Activated CD4-positive, alpha-beta memory T cell treated with anti-CD3 and anti-CD28 coated beads for 36 hours (primary cell): ENCODE measurements at places on chromosomes 2 and 18.

DNA sequence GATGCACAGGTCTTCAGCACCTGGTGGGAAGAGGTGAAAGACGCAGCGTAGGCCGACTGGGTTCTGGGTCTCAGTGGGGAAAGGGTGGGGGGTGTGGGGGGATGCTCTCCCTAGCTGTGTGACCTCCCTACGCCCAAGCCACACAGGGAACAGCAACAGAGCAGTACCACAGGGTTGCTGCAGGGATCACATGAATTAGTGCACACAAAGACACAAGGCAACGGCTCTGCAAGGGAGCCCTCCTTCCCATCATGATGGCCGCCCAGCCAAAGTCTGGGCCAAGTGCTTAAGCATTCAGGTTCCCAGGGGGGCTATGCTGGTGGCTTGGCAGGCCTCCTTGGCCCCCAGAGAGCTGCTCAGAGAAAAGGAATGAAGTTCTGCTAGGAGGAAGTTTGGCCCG lies 28.2 kb upstream of the GBX2 start:
- no peak for DNase-seq

DNA sequence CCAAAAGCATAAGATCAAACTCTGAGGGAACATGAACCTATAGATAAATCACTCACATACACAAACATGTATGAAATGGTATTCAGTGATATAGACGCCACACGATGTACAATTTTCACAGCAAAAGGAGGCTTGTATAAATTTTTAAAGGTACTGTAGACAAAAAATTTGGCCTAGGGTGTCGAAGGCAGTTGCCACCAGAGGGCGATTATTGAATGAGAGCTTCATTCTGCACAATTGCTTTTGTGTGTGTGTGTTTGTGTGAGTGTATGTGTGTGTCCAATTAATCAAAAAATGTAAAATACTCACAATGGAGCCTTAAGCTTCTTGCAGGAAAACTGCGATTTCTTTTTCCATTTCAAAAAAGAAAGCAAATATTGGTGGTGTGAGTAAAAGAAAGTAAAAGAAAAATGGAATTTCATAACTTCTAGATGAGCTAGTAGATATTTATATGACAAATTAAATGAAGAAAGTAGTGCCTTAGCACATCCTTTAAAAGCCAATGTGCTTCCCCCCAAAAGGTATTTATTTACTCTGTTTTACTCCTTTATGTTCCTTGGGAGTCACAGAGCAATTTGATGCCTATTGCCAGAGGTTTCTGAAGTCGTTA lies 800.1 kb downstream of the SATB2 start:
- DNase-seq, result no peak

GRCh38 chr2:47195148-47195547 lies 40.0 kb upstream of the STPG4 start:
- DNase-seq, result no peak

DNA sequence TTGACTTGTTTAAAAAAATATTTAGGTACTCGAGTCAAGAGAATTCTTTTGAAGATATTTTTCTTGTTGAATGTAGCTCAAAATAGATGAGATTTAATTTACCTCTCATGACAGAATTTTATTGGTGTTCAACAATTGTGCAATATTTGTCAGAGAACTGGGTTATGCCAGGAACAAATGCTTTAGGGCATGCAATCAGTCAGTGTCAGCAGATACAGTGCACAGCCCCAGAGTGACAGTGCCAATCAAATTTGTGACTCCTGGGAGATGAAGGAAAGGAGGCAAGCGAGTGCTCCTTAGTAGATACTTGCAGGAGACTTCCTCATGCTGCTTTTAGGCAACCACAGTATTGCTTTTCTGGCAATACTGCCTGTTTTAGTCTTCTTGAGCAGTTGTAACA lies 81.2 kb upstream of the DSEL start:
- no peak for DNase-seq

DNA sequence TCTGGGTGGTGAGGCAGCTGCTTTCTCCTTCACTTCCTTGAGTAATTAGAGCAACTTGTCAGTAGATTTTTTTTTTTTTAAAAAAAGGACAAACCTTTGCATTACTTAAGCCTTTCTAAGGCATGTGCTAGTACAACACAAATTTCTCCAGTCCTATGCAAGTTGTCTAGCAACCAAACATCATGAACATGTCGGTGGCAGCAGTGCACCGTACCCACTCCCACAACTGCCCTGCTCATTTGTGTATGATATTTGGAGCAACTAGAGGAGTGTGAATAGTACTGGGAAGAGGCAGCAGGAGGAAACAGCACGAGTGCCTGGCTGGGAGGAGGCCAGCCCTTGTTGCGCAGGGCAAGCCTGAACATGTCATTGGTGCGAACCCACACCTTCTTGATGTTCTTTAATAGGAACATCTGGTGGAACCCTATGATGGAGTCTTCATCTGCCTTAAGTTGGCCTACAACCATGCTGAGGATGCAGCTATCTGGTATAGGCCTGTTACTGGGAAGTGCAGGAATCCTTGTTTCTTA lies 238.3 kb downstream of the TDRD15 start:
- DNase-seq, result no peak

DNA sequence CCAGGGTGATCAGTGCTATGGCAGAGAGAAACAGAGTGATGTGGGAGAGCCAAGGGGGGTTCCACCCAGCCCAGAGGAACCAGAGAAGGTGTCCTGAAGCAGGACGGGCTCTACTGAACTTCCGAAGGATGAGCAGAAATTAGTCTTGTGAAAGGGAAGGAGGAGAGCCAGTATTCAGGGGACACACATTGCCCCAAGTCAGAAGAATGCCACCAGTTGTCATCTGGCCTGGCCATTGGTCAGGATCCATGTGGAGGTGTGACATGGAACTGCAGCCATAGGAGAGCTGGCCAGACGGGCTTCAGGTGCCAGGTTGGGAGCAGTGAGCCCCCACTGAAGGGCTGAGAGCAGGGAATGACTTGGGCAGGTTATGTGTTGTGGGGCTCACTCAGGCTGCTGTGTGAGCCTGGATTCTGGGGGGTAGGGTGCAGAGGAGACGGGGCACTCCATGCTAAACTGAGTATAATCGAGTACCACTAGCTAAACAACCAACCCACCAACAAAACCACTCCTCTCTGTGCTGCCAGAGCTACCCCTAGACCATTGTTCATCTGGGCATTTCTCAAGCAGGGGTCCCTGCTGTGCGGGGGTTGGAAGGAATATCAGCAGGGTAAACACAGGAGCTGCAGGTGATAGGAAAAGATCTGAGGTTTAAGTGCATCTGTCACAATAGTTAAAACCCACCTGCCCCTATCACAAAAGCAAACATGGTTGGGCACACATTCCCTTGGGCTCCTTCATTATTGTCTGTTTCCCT lies 25.3 kb downstream of the MARCO start:
- DNase-seq, result no peak

DNA sequence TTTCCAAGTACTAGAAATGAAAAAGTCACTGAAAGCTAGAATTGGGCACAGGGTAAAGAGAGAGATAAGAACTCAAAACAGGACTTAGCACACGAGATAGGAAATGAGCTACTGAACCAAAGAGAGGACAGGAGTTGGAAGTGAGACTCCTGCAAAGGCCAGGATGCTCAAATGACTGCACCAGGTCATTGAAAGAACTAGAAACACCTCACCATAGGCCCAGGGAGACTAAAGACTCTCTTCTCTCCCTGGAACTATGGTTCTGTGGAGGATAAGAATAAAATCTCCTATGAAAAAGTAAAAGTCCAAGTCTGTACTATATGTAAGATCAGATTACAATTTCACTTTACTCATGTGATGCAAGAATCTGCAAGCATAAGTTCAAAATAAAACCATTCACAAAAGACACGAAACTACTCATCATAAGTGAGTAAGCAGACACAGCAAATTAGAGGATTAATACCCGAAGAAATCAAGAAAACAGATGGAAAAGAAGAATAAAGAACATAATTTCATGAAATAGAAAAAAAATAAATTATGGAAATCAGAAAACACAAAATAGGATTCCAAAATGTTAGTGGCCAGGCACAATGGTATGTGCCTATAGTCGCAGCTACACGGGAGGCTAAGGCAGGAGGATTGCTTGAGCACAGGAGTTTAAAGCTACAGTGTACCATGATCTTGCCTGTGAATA lies 6.5 kb downstream of the NBAS start:
- no peak for DNase-seq

GRCh38 chr2:59342166-59342565 lies 1101.0 kb upstream of the FANCL start:
- no peak for DNase-seq

GRCh38 chr2:16275661-16276060 lies 335.3 kb downstream of the MYCN start:
- no peak for DNase-seq

DNA sequence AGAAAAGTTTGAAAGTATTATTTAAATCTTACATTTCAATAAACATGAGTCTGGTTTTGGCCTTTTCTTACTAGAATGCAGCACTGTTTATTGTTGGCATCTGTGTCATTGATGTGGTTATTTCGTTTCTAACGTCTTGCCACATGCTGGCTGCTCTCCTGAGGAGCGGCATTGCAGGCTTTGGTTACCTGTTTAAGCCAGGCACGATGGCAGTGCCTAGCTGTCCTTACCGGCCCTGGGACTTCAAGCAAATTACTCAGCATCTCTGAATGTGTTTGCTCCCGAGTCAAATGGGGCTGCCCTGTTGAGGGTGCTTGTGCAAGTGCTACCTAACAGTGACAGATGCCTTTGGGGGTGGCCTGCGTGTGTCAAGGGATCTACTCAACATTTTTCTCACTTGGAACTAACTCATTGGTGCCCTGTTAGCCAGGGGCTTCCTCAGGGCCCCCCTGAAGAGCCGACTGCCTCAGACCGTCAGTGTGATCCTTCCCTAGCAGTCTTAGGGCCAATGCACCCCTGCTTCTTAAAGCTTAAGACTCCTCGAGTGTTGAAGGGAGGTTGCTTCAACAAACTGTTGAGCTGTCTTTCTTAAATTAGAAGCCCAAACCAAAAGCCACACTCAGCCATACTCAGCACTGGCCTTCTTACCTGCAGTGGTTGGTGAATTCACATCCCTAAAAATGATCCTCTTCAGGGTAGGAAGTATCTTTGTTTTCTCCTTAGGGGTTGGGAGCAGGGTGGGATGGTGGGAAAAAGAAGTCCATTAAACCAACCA lies 151.5 kb downstream of the NCK2 start:
- DNase-seq, result no peak

- DNase-seq, result no peak
Measured at GRCh38 chr18:62757399-62758010, 42.2 kb downstream of the PHLPP1 start.

- no peak for DNase-seq
Measured at GRCh38 chr18:12431561-12431960, 23.8 kb downstream of the PRELID3A start.

DNA sequence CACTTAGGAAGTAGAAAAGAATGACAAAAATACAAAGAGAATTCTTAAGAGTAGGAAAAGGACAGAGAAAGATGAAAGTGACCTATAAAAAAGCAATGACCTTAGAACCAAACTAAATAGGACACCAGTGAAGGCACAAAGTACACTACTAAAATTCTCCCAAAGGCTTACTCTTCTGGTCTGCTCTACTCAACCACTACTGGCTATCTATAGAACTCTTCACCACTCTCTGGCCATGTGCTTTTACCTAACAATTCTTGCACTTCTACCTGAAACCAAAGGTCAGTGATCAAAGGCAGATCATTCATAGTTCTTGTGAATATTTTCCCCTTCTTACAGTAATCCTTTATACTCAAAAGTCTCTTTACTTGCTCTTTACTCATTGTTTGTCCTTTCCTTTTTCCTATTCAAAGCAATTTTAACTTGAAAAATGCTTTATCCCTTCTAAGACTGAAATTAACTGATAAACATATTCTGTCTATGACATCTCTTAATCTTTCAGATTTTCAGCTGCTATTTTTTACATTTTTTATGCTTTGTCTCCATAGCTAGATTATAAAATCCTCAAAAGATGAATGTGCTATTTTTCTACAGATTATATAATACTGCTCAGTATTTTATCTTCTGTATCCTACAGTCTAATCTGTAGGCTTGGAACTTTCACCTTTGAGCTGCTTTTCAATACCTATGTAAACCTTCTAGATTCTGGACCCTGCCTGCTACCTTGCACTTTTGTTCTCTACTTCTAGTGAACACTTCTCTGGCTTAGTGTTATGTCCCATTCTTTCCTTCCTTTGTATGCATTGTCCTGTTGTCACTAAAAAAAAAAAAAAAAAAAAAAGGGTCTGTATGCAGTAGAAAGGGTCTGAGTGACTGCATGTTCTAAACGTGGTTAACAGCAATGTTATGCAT lies 64.6 kb downstream of the NCKAP1 start:
- no peak for DNase-seq
